Natural killer cell (primary cell): ENCODE measurements at places on chromosomes 1 and 21.

DNA sequence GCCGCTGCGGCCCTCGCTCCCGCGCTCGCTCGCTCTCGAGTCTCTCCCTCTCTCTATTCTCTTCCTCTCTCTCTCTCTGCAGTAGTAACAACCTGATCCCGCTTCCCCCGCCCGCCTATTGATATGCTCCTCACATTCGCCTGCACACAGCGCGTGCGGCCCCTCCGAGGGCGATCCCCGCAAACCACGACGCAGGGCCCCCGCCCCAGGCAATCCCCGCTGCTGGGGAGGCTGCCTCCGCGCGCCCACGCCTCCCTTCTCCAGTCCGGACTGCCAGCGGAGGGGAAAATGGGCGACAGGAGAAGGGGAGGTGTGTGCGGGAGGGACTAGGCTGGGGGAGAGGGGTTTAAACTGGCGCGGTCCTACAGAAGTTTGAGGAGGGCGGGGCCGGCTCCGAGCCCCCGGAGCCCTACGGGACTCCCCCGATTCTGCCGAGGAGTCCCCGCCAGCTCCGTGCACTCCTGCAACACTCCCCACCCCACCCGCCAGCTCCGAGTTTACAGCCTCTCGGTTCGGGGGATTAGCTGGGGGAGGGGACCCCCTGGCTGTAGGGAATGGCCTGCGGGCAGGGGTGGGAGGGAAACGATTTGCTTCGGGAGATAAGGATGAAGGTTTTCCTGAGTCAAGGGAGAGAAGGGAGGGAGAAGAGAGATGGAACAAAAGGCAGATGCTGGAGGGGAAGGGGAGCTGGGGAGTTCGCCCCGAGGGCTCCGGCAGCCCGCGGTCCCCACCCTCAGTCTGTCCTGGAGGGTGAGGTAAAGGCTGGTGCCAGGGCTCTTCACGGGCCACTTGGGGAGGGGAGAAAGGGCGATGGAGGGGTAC lies 66.6 kb downstream of the SYT2 start:
- peak; percentile 38 for DNase-seq

DNA sequence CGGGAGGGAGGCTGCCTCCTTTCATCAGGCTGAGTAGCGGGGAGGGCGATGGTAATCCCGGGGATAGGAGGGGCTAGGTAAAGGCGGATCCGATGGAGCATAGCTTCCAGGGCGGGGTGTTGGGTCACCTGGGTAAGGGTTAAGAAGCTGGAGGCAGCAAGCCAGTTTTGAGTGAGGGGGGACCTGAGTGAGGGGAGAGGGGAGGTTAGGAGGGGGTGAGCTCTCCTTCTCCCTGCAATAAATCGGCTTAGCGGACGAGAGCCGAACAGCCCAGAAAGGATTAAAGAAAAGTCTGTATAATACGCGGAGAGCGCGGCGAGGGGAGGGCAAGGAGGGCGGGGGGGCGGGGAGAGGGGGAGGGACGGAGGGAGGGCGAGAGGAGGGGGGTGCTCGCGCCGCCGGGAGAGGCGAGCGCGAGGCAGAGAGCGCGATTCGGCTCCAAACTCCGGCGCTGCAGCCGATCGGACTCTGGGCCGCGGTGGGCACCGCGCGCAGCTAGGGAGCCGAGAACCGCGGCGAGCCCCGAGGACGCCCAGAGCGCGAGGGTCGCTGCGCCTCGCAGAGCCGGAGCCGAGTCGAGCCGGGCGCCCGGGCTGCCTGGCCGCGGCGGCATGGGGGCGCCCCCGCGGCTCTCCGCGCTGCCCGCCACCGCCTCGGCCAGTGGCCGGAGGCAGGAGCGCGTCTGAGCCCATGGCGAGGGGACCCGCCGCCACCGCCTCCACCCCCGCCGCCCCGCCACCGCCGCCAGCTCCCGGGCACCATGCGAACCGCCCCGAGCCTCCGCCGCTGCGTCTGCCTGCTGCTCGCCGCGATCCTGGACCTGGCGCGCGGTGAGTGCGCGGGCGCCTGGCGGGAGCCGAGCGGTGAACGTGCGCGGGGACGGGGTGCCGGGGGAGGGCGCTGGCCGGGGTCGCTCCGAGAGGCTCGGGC lies at the start of gene IGSF21:
IGSF21 (plus strand) TSS at position 430 of the 930 bp plus-strand sequence; CDS start at position 761, 331 bp downstream.
- no peak for DNase-seq

GRCh38 chr1:7712731-7713323 lies 58.3 kb upstream of the VAMP3 start:
- DNase-seq, result no peak

DNA sequence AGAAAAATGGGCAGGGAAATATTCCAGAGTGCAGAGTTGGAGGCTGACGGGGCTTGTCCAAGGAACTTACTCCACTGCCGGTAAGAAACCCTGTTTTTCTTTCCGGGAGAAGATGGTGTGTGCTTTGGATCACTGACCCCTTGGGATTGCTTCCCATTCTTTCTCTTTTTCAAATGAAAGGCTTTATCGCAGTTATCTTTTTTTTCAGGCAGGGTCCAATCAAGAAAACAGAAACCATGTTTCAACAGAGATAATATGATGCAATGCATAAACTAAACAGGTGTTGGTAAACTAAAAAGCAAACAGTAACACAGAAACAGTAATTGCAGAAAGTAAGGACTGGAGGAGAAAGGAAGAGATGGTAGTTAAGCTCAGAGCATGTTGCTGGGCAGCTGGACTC lies 145.1 kb downstream of the LYPLAL1 start:
- DNase-seq, result no peak
